ENCODE measurements at places on chromosomes 11 and 22. TPM values are rescaled to one million over a fixed set of nuclear protein-coding genes. Genes with fewer than 3 reads are reported as not detected.
A peak's percentile ranks its signal among the peaks of the same experiment; 100 is the strongest.

The ARHGAP8 gene
- total RNA-seq: 24.0 TPM

The CTSW gene
- not detected for total RNA-seq

The KDM4E gene
- not detected for total RNA-seq

The PLXNB2 gene
- 113 TPM for total RNA-seq

The ETS1 gene
- total RNA-seq: 21.8 TPM

DNA sequence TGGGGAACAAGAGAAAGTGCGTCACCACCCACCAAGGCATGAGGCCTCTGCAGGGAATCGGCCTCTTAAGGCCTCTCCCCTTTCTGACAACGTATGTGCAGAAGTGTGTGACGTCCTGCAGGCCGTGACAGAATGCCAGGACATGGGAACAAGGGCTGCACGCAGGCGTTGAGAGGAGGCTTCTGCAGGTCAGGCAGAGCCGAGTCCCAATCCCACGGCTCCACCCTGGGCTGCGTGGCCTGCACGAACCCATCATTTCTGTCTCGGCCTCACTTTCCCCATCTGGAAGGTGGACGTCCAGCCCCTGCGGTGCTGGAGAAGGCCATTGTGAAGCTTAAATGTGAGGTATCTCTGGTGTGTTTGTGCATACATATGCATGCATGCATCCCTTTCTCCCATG is 61.8 kb downstream of the SHANK2 start:
- no peak for DNase-seq

GRCh38 chr11:12768726-12769673 is 94.8 kb downstream of the TEAD1 start:
- DNase-seq: no peak

DNA sequence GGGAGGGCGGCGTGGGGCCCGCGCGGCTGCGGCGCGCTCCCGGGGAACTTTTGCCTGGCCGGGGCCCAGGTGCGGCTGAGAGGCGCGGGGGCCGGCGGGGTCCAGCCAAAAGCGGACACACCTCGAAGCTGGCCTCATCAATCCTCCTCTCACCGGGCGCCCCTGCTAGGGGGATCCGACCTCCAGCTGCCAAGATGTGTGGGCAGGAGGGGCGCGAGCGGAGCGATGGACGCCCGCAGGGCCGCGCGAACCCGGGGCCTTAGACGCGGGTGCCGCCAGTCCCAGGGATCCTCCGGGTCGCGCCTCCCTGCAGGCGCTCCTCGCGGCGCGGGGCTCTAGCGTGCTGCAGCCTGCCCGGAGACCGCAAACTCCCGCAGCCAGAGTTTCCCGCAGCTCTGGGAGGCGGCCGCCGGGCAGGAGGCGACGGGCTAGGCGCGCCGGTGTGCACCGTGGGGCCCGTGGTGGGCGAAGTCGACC is 785 bp downstream of the IGSF9B start:
- DNase-seq: no peak

- no peak for DNase-seq
Measured at GRCh38 chr11:131982154-131982553, 611.7 kb downstream of the NTM start.

DNA sequence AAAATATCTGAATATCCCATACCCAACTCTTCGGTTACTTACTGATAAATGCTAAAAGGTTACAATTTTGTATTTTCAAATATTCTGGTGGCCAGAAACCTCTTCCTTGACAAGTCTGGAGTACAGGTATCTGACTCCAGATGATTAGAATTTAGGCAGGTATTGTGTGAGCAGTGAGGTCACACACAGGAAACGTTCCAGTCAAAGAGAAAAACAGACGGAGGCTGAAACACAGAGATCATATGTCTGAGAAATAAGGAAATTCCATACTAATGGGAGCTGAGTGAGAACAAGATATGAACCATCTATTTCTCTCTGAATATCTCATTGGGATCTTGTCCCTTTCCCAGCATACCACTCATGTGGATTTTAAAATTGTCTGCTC is 89.4 kb upstream of the IGLL5 start:
- no peak for DNase-seq

- no peak for DNase-seq
Measured at GRCh38 chr22:16586991-16587390, 5.6 kb downstream of the CCT8L2 start.

GRCh38 chr11:64759722-64760719 is at the start of gene PYGM:
Gene PYGM, minus strand, starts transcription at chr11:64759974. Its CDS starts 76 bp downstream, at chr11:64759898.
- peak; percentile 66 for DNase-seq

DNA sequence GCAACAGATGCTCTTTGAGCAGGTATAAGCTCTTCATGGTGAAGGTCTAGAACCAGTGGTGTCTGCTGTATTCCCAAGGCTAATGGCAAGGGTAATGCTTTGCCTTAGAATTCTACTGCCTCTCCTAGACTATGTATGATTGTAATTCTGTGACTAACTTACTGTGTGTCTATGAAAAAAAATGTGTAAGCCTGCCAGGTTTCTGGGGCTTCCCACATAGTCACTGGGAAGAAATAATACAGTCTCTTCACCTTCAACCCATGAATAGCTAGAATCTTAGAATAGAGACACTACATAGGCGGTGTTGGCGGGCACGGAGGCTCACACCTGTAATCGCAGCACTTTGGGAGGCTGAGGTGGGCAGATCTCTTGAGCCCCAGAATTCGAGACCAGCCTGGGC is 84.1 kb downstream of the C11orf91 start:
- DNase-seq: no peak

DNA sequence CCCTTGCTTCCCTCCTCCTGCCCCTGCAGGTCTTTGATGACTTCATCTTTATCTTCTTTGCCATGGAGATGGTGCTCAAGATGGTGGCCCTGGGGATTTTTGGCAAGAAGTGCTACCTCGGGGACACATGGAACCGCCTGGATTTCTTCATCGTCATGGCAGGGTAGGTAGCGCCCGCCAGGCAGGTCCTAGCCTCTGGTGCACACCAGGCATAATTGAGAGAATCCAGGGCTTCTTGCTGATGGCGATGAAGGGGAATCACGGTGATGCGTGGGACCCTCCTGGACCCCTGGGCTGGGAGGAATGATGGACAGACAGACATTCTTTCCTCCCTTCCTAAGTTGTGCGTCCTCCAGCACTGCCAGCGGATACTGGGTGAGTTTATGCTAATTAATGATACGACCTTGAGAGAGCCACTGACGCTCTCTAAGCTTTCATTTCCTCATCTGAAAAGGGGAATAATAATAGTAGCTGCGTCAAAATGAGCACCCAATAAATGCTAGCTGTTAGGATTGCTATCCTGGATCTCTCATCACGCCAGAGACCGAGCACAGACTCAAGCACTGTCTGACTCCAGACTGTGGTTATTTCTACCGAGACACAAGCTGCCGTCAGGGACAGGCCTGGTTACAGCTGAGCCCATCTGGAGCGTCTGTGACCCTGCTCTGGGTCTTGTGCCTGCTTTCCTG is 30.1 kb downstream of the CACNA1I start:
- DNase-seq: no peak

- no peak for DNase-seq
Measured at GRCh38 chr11:65262381-65262680, 569 bp downstream of the POLA2 start.

GRCh38 chr11:91147885-91148284 is 925.0 kb upstream of the CHORDC1 start:
- no peak for DNase-seq

GRCh38 chr11:130740819-130741218 is 175.5 kb downstream of the SNX19 start:
- DNase-seq: no peak

- DNase-seq: no peak
Measured at GRCh38 chr11:46353698-46354097, 6.4 kb downstream of the DGKZ start.

GRCh38 chr22:43005106-43005505 is 9.8 kb downstream of the PACSIN2 start:
- no peak for DNase-seq

- DNase-seq: no peak
Measured at GRCh38 chr11:57474017-57474802, 13.9 kb downstream of the RTN4RL2 start.

- DNase-seq: no peak
Measured at GRCh38 chr11:134026655-134027343, 42.1 kb upstream of the JAM3 start.
